ENCODE measurements at places on chromosomes 5 and 9.

DNA sequence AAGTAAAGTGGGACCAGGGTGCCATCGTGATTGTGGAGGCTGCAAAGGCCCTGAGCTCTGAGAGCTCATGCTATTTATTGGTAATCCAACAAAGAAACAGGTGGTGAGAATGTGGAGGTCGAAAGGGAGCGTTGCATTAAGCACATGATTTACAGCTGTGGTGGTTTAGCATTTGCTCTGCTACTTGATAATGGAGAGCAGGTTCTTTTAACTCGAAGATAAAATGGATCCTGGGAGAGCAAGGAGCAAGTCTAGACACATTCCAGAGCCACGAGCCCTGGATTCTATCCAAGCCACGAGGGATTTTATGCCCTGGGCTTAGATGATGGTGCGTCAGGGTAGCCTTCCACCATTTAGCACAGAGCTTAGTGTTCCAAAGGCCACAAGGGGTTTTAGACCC lies 1710.1 kb upstream of the CDH9 start:
- no peaks in the 10 kb centered on the region for H3K36me3 ChIP-seq
- no peaks in the 10 kb centered on the region for H3K4me1 ChIP-seq
- H3K27ac ChIP-seq: no peak overlapping the region
- H3K27me3 ChIP-seq: no peaks in the 10 kb centered on the region

DNA sequence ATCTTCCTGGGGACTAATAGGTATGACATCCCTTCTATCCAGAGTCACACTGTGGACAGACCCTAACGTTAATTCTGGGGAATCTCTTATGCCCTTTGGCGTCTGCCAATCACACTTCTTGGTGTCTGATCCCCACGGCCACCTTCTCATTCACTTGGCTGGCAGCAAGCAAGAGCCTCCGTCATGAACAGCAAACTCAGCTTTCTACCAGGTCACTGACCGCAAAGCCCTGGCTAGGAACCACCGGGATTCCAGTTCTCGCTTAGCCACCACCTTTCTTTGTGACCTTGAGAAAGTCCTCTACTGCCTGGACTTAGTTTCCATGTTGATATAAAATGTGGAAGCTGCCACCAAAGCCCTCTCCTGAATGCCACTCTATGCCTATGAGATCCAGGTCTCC lies 67.7 kb upstream of the FCN1 start:
- no peaks in the 10 kb centered on the region for H3K27me3 ChIP-seq
- no peaks in the 10 kb centered on the region for H3K36me3 ChIP-seq
- DNase-seq: no peak
- H3K27ac ChIP-seq: no peak overlapping the region

GRCh38 chr5:7753596-7753995 lies 97.3 kb downstream of the CFAP90 start:
- DNase-seq: no peak
- no peaks in the 10 kb centered on the region for H3K4me1 ChIP-seq
- H3K27ac ChIP-seq: no peak overlapping the region
- peaks cover 4% of the 10 kb centered on the region for H3K27me3 ChIP-seq
- no peak overlapping the region for H3K4me3 ChIP-seq
- no peaks in the 10 kb centered on the region for H3K36me3 ChIP-seq

DNA sequence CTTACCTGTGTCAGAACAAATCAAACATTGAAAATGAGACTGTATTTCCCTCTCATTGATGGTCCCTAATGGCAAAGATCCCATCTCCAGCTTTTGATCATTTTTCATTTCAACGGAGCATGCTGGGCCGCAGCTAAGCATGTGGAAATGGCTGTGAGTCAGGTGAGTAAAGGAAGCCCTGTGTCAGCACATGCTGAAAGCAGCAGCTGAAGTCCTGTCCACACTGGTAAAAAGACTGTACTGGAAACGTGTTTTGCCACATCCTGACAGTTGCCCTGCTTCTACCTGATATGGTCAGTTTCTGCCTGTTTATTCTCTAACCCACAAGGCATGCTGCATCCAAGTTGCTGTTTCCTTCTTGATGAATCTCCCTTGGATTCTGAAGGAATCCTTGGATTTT lies 330.1 kb downstream of the EFNA5 start:
- no peaks in the 10 kb centered on the region for H3K27me3 ChIP-seq
- no peak overlapping the region for H3K4me3 ChIP-seq
- no peaks in the 10 kb centered on the region for H3K36me3 ChIP-seq
- no peaks in the 10 kb centered on the region for H3K4me1 ChIP-seq
